ENCODE measurements at places on chromosomes 7 and 10.

DNA sequence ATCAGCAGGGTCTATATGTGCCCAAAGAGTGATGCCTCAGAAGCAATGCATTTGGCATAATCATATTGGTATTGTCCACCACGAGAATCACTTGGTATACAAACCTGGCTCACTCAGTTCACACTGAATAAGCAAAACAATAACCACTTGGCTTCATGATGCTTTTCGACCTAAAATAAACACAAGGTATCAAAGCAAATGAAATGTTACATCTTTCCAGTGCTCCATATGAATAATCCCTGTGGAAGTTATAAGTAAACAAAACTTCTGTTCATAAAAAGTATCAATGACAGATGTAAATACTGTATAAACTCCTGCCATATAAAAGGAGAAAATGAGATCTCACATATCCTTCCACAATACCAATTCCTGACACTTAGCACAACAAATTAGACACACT lies 29.8 kb upstream of the EBLN1 start:
- no peak for DNase-seq

GRCh38 chr10:32347363-32348022 lies 535 bp upstream of the EPC1 start:
- DNase-seq = peak; percentile 26

DNA sequence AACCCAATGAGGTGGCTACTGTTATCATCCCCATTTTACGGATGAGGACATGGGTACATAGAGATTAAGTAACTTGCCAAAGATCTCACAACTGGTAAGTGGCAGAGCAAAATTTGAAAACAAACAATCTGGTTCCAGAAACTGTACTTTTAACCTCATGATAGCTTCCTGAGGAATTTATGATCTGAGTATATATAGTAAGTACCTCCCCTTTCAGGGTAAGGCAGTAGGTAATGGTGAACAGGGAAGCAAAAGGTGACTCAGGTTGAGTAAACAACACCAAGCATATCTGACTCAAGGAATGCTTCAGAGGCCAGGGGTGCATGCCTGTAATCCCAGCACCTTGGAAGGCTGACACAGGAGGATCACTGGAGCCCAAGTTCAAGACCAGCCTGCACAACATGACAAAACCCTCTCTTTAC lies 21.1 kb downstream of the KLLN start:
- DNase-seq = no peak

DNA sequence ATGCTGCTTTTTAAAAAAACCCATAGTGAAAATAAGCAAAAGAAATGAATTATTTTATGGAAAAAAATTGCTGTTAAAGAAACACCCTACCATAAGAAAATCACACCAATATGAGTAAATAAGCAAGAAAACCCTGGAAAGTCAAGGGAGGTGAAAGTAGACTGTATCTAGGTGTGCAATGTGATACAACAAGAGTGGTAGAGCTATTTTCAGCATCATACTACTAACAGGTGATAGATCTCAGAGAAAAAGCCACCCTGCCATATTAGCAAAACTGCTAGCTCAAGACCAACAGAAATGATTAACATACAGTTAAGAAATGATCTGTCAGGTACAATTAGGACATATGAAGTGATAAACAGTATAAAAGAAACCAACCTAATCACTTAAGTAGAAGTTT lies 54.8 kb downstream of the UBE2H start:
- no peak for DNase-seq

DNA sequence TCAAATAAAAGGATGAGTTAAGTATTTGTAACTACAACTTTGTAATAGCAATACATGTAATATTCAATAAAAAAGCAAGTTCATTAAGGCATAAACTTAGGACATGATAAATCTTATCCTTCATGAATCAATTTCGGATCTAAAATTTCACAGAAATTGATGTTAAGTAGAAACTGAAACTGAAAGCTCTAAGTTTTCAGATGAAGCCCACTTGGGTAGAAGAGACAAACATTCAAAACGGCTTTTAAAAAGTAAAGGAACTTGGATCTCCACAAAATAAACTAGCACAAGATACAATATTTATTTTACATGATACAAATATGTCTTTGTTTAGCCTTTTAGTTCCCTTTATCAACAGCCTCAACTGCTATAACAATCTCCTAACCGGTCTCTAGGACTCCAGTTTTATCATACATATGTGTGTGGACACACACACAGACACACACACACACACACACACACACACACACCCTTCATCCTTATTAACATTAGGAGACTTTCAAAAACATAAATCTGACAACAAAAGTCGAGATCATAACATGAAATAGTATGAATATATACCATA lies 83.7 kb downstream of the USP6NL start:
- DNase-seq = no peak

GRCh38 chr7:19020711-19021110 lies 96.7 kb downstream of the TWIST1 start:
- no peak for DNase-seq
